Activated naive CD4-positive, alpha-beta T cell treated with anti-CD3 and anti-CD28 coated beads, Interleukin-2, amount 50 U/mL, for 72 hours (primary cell): ENCODE measurements at places on chromosomes 1 and 21.
A peak's percentile ranks its signal among the peaks of the same experiment; 100 is the strongest.

- DNase-seq = no peak
Observed at GRCh38 chr1:89396902-89397301, 33.0 kb downstream of the GBP6 start.

- no peak for DNase-seq
Observed at GRCh38 chr1:11730429-11730891, 5.5 kb upstream of the AGTRAP start.

DNA sequence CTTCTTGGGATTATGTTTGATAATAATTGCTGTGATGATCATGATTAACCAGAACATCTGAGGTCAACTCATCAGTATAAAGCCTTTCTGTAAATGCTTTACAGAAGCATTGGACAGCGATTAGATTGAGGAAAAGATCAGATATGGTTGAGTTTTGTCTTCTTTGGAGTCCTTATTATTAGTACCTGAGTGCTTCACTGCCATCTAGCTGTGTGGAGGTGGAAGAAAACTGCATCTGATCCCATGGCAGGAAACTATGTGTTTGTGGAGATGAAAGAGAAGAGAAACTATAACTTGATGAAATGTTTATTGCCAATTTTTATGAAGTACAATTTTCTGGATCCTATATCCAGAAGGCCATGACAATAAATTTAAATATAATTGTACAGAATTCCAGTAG is 11.4 kb downstream of the FLG2 start:
- no peak for DNase-seq

GRCh38 chr1:174266476-174266875 is 107.2 kb downstream of the RABGAP1L start:
- no peak for DNase-seq

DNA sequence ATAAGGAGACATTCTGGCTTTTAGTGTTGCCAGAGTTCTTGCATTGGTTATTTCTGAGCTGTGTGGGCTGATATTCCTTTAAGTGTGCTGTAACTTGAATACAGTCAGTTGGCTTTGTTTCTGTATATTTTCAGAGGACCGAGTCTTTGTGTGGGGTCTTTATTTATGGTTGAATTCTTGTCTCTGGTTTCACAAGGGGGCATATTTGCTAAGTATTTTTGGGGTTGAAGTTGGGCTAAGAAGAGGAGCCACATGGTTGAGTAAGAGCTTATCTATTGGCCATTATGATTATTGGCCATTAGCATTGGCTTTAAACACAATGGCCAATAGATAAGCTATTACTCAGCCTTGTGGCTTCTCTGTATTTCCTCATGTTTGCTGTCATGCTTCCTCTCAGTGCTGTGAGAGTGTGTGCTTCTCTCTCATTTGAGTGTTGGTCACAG is 26.3 kb upstream of the PTGFR start:
- no peak for DNase-seq

- no peak for DNase-seq
Observed at GRCh38 chr1:65225179-65225578, 77.2 kb downstream of the AK4 start.

GRCh38 chr1:33988161-33988560 is 124.3 kb downstream of the HMGB4 start:
- DNase-seq = no peak

DNA sequence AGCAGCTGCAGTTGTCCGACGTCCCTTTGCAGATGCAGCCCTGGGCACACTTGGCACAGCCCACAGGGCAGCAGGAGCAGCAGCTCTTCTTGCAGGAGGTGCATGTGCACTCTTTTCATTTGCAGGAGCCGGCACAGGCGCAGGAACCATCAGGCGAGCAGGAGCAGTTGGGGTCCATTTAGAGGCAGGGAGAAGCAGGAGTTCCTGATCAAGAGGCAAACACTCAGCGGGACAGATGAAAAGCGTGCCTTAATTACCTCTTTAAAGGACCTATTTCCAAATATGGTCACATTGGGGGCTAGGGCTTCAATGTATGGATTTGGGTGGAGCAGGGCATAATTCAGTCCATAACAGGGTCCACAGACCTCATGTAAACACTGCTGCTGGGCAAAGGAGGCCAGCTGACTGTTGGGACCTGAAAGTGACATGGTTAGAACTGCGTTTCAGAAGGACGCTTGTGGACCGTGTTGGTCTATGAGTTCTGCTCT is 4.3 kb upstream of the CPLANE2 start:
- no peak for DNase-seq

GRCh38 chr1:173364827-173365226 is 112.3 kb upstream of the PRDX6 start:
- DNase-seq = no peak

GRCh38 chr1:11617314-11617713 is 36.9 kb downstream of the FBXO2 start:
- no peak for DNase-seq

DNA sequence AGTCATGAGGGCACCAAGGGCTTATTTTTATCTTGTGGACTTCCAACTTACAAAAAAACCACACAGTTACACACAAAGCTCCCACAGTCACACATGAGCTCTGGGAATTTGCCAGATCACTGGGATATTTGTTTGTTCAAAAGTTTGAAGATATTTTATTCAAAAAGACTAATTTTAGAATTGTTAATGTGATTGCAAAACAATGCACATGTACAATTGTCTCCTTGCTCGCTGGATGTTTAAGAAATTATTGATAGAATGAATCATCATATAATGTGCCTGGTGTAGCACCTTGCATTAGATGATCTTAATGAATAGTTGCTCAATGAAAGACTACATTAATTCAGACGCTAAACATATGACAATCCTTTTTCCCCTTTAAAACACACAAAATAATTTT is 570.3 kb downstream of the LMO4 start:
- no peak for DNase-seq

DNA sequence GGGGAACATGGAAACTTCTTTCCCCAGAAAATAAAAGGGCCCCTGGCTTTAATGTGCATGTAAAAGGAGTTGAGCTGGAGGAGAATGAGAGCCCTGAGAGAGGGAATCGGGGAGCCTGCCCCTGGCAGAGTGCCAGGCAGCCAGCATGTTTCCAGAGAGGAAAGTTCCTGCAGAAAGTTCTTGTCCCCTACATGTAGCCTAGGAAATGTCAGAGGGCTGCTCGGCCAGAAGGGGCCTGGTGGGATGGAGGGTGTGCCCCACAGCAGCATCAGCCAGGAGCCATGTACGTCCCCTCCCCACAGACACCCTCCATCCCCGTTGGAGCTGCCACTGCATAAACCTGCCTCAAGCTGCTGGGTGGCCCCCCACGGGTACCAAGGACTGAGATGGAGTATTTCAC is 5.4 kb upstream of the PRELP start:
- no peak for DNase-seq

GRCh38 chr1:215290018-215290417 is 207.5 kb downstream of the KCNK2 start:
- DNase-seq = no peak

GRCh38 chr1:203682473-203683383 is 56.1 kb downstream of the ATP2B4 start:
- DNase-seq = peak; percentile 52

- no peak for DNase-seq
Observed at GRCh38 chr1:192545896-192546521, 29.6 kb upstream of the RGS1 start.

DNA sequence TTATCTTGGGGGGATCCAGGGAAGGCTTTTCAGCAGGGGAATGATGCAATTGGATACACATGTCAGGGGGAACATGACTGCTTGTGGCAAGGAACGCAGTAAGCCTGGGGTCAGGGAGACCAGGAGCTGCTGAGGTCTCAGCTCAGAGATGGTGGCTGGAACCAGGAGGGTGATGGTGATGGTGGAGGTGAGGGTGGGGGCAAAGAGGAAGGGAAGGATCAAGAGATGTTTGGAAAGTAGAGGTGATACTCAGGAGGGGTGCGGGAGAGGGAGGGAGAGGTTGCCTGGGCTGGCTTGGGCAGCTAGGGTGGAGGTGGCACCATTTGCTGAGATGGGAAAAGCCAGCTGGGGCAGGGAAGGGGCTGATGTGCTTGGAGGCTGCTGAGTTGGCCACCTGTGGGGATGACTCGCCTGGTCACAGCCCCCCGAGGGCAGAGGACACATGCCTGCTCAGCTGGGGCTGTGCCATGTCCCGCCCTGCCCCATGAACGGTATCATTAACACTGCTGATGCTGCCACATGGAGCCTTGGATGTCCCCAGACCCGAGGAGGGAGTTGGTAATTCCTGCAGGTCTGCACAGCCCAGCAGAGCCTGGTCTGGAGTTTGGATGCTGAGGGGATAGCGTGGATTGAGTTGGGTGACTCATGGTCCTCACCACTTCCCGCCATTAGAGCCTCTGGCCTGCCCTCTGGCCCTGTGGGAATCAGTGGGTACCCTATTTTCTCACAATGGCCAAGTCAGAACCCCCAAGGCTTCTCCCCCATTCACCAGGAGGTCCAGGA is 6.3 kb upstream of the PADI1 start:
- no peak for DNase-seq

DNA sequence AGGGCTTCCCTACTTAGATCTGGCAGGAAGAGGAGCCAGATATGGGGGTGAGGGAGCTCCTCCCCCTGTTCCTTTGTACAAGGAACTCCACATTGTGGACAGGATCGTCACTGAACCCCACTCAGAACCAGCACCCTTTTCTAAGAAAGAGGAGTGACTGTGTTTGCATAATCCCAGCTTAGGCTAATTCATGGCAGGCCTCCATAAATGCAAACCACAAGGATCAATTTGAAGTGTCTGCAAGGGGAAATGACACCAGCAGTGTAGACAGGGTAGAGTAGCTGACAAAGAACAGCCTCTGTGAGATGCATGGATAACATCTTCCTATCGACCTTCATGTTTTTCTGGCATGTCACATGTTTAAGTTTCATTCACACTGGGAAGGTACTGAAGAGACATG is 11.7 kb downstream of the MX1 start:
- DNase-seq = no peak

- peak; percentile 95 for DNase-seq
Observed at GRCh38 chr1:11099310-11100148, at the start of gene EXOSC10. Gene EXOSC10, minus strand, starts transcription at chr1:11099869. Its CDS starts 38 bp downstream, at chr1:11099831.

- no peak for DNase-seq
Observed at GRCh38 chr1:33464552-33464951, 7.9 kb upstream of the ZSCAN20 start.

- no peak for DNase-seq
Observed at GRCh38 chr21:26752849-26753248, 92.4 kb downstream of the ADAMTS1 start.

DNA sequence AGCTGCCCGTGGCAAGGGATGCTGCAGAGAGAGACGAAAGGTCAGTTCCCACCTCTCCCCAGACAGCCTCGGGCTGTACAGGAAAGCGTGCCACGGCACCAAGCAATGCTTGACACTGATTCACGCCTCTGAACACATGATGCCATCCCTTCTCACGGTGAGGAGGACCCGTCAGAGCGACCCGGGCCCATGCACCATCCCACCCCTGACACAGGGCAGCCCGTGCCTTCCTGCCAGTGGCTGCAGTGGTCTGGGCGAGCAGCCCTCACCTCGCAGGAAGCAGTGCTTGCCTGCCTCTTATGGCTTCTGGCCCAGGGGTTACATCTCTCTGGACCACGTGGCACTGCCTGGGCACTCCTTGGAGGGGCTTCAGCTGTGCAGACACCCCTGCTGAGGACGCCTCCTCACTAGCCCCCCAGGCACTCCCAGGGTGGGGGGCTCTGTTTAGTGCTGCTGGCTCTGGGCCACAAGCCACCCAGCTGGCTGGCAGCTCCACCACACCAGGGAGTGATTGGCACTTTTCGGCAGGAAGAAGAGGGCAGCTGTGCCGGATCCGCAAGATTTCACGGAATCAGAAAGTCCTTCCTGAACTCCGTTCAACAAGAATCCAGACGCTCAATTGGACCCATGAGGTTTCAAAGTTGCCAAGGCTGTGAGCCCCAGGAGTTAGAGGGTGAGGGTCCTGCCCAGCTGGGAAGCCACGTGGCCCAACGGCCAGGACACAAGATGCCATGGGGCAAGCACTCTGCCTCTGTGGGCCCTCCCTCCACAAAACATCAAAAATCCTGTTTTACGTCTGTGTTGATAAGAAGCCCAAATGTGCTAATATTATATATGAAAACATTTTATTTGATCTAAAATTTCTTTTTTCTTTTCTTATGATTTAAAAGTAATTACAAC is 34.8 kb upstream of the SLC19A1 start:
- DNase-seq = no peak

- DNase-seq = no peak
Observed at GRCh38 chr21:43338951-43339350, 88.0 kb downstream of the SIK1 start.

DNA sequence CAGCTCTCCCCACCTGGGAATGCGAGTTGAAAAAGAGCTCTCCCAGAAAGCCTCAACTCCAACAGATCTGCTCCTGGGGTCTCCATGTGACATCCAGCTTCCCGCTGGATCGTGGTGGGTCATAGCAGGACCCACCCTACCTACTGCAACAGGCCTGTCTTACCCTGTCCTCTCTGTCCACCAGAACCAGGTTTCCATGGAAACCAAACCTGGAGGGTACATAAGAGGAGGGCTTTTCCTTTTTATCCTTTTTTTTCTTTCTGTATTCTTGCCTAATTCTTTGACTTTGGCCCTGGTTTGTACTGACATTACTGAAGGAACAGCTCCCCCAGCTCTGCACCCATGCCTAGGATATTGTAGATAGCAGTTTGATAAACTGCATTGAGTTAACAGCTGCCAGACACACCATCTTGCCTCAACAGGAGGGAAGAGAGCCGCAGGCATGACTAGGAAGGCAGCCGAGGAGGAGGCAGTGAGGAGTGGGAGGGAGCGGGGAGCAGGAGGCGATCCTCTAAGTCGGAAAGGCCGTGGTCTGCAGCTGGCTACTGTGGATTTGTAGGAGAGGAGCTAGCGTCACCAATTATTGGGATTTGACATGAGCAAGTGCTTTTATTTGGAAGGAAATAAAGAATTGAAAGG is 9.7 kb upstream of the FMOD start:
- DNase-seq = no peak

DNA sequence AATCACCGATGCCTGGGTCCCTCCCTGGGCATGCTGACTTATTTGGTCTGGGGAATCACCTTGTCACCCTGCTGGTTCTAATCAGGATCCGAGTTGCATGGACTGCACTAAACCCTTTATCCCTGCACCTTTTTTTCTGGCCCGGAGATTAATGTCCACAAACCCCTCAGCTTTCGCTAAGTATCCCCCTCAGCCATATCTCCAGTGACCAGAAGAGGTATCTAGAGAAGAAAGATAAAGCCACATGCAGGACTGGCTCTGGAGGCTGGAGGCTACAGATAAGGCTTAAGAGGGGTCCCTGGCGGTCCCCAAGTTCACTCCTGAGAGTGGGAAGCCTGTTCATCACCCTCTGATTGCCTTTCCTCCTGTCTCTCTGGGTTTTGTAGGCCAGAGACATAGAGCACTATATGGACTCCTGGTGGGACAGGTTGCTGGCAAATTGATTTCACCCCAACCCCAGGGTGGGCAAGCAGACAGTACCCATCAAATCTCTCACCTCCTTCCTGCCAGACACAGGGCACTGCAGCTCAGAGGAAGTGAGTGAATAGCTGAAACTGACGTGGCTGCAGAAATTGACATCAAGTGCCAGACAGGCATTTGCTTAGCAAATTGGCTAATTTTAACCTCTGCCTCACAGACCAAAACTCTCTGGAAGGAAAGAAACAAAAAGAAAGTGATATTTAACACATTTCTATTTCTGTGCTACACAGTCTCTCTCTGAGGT is 38.8 kb downstream of the HMGB4 start:
- DNase-seq = no peak
